Esophagus squamous epithelium (tissue), 5 donors: ENCODE measurements at places on chromosomes 5 and 9.

- no peak for DNase-seq
Observed at GRCh38 chr9:121312169-121312568, 44.2 kb downstream of the GSN start.

DNA sequence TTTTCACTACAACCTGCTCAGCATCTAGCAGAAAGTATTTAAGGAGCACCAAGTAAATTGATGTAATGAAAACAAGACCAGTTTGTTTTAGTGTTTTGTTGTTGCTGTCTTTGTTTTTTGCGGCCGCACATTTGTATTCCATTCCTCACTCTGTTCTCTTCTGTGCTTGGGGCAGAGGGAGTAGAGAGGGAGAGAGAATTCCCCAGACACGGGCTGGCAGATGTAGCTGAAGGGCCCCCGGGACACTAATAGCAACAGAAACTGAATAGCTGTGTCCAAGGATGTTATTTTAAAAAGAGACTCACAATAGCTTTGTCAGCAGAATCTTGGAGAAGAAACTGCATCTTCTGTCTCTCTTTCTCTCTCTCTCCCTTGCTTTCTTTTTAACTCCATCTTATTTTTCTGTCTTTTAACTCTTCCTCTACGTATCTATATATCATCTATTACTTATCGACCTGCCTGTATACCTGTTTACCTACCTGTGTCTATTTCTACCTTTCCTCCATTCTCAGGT, 145.3 kb downstream of the PAPPA start:
- DNase-seq, result no peak

DNA sequence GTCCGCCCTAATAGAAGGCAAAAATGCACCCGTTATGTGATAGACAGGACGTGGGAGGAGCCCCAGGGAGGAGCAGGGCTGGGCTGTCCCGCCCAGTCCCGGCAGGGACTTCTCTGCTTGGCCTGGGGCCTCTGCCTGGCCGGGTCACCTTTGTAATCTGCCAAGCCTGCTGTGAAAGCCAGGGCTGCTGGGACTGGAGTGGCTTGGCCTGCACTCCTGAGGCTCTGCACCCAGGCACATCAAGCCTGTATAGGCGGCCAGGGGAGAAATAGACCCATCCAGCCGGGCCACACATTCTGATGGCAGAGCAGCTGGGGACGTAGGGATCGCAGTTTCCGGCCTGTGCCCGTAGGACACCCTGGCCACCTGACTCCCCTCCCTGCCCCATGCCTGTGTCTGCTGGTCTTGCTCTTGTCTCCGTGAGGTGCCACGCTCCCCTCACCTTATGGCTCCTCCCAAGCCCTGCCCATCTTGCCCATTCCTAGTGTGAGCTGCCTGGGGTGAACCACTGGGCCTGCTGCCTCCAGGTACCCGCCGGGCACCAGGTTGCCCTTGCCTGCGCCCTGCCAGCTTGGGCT, 28.1 kb downstream of the DYNC2I2 start:
- DNase-seq, result no peak

DNA sequence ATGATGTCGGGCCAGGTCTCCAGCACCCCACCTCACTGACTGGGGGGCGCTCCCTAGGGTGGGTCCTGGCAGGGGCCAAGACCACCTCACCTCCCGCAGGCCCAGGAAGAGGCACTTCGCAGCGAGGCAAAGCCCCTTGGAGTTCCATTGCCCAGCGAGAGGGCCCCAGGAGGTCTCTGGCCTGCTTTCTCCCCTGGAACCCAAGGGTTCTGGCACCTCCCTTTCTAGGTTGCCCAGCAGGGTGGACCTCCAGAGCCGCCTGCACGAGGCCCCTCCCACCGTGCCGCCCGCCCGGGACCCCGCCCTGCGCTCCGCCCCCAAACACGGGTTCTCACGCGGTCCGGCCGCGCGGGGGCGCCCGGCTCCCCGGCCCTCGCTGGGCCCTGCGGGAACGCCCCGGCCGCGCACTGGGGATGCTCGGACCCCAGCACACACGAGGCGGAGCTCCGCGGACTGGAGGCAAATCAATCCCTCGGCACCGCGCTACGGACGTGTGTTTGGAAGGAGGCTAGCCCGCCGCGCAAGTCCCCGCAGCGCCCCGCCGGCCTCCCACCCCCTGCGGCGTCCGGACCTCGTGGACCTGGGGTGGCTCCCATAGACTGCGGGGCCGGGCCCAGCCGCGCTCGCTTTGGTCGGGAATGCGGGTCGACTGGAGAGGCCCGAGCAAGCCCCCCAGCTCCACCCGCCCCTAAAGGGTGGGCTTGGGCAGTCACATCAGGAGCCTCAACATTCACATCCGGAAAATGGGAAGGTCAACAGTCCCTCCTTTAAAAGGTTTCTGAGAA, 99.5 kb upstream of the LMX1B start:
- DNase-seq, result no peak

GRCh38 chr9:136512651-136513071, 29.8 kb upstream of the SEC16A start:
- DNase-seq, result no peak

GRCh38 chr5:126016256-126016655, 407.0 kb upstream of the GRAMD2B start:
- no peak for DNase-seq

GRCh38 chr5:33843579-33843978, 48.2 kb downstream of the ADAMTS12 start:
- no peak for DNase-seq

GRCh38 chr9:106737516-106737915, 125.5 kb upstream of the ZNF462 start:
- no peak for DNase-seq

DNA sequence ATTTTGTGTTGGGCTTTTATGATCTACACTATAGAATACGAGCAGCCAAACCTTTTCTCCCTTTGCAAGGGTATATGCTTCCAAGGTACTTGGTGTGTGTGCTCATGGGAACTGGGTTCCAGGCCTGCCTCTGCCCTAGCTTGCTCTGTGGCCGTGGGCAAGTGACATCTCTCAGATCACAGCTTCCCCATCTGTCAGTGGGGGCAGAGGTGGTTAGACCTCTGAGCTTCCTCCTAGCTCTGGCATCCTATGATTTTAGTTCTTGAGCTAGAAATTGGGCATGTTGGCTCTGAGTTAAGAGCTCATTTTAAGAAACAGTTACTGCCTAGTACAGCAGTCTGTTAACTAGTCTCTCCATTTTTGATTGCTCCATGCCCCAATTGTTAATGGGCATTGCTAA, 12.5 kb upstream of the CCNJL start:
- DNase-seq, result no peak

DNA sequence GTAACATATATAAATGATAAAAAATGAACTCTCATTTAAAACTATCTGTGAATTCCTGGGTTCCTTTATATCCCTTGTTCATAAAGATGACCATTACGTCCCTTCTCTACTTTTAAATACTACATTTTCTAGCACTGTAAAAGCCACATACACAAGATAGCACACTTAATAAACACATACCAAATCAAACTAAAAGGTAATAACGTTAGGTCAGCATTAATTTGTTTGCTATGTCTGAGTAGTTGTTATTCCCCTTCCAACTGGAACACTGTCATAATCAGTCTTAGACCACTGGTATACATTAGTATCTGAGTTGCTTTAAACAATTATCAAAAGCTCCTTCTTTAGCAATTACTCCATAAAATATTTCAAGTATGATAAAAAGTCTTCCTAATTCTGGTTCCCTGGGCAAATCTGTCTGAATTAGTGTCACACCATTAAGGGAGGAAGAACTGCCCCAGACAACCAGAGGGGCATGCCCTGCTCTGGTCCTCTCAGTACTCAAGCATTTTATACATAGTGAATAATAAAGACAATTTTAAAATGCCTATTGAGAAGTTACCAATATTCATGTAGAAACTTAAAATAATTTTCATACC, 98.1 kb downstream of the RAPGEF6 start:
- no peak for DNase-seq

- no peak for DNase-seq
Observed at GRCh38 chr5:172353271-172353812, 69.8 kb upstream of the UBTD2 start.

- no peak for DNase-seq
Observed at GRCh38 chr9:90903766-90904424, 102.3 kb downstream of the SYK start.

- no peak for DNase-seq
Observed at GRCh38 chr9:71962328-71962727, 50.9 kb downstream of the C9orf85 start.

DNA sequence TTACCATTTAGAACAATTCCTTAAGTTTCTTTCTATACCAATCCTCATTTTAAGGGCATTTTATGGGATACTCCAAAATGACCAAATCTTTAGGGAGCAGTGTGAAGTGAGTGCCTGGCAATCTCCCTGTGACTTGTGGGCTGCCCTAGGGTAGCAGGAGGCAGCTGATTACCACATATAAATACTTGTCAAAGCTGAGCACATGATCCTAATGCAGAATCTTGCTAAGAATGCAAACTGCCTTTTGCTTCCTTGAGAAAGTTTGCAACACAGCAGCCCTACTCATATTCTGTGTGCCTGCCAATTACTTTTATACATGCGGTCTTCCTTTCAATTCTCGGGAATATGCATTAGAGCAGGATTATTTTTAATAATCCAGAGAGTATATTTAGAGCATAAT, 18.2 kb upstream of the NREP start:
- no peak for DNase-seq

DNA sequence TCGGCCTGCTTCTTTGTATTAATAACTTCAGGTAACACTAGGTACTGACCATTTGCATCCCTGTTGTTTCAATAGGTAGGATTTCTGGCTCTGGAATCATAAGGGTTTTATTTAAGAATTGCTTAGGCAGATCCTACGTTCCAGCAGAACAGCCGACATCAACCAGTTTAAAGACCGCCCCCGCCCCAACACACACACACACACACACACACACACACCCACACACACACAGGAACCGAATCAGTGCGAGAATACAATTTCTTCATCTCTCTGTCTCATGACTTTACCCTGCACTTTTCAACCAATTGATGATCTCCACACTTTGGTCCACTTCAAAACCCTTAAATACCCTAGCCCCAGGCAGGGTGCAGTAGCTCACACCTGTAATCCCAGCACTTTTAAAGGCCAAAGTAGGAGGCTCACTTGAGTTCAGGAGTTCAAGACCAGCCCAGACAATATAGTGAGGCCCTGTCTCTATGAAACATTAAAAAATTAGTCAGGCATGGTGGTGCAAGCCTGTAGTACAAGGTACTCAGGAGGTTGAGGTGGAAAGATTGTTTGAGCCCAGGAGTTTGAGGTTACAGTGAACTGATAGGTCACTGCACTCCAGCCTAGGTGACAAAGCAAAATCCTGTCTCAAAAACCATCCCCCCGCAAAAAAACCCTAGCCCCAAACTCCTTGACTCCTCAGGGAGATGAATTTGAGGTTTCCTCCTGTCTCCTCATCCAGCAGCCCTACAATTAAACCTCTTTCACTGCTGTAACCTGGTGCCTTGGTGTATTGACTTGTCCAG, 2.7 kb upstream of the MTMR12 start:
- no peak for DNase-seq

- DNase-seq, result no peak
Observed at GRCh38 chr5:172303162-172303561, 19.6 kb upstream of the UBTD2 start.

- no peak for DNase-seq
Observed at GRCh38 chr5:113061846-113062780, 85.5 kb downstream of the DCP2 start.

DNA sequence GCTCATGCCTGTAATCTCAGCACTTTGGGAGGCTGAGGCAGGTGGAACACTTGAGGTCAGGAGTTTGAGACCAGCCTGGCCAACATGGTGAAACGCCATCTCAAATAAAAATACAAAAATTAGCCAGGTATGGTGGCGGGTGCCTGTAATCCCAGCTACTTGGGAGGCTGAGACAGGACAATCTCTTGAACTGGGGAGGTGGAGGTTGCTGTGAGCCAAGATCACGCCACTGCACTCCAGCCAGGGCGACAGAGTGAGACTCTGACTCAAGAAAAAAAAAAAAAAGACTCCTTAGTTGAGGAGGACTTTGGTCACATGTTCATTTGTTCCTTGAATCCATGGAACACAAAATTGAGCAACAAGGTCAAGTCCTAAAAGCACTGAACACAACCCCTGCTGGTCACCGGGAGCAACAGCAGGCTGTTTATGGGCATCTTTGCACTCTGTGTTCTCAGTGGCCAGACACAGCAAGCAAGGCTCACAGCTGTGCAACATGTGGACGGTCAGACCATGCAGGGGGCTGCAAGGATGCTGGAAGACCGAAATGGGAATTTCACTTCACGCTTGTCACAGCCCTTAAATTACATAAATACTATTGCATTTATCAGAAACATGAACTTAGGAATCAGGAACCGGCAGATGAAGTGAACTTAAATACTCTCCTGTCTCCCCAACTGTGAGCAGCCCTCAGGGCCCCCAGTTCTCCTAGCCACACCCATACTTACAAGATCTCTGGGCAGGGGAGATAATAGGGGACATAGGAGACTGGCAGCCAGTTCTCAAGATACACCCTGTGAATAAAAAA, 2.8 kb downstream of the GBGT1 start:
- DNase-seq, result no peak

- DNase-seq, result no peak
Observed at GRCh38 chr5:169626779-169627178, 10.3 kb upstream of the DOCK2 start.

DNA sequence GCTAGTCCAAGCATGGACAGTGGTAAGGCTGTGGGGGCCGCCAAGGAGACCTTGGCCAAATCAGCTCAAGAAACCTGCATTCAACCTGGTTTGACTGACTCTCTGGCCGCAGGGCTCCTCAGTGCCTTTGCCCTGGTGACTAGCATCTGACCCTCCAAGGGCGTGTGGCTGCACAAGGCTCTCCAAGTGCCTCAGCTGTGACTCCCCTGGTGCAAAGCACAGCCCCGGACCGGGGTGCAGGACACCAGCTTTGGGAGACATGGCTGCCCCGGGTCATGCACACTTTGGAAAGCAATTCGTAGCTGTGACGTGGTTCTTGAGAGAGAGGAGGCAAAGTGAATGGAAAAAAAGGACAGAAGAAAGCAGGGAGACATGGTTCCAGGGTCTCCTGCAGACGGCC, 245.2 kb upstream of the IRX2 start:
- DNase-seq, result no peak

- no peak for DNase-seq
Observed at GRCh38 chr5:81839034-81839433, 88.1 kb upstream of the SSBP2 start.

DNA sequence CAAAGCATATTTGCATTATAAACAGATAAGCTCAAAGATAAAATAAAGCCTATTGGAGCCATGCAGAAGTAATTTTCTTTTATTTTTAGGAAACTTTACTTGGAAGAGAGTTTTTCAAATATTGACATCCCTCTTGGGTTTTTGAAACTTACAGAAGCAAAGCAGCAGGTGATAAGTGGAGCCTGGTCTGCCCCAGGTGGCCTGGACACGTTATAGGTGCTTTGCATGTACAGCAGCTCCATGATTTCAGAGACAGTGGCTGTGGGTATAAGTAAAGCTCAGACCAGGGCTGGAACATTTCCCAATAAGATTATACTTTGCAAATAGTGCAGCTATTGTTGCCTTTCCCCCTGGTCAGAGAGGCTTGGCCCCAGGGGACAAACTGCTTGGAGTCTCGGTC, 51.5 kb downstream of the CCDC192 start:
- no peak for DNase-seq

DNA sequence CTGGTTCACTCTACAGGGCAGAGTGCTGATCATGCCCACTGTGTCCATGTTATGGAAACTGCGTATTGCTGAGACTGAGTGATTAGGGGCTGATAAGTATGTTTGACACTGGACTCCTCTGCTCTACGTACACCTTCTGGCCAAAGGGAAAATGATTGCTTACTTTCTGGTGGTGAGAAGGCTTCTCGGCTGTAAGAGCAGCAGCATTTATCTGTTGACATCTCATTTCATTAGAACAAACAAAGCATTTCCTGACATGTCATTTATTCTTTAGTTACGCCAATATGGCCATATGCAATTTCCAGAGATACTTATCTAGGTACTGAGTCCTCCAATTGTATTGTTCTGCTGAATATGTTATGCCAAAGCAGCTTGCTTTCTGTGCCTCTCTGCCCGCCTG, 5.6 kb downstream of the FAXDC2 start:
- DNase-seq, result no peak
